Endothelial cell of coronary artery (primary cell): ENCODE measurements at places on chromosomes 3 and 15. TPM values are rescaled to one million over a fixed set of nuclear protein-coding genes. Genes with fewer than 3 reads are reported as not detected.

Gene CCDC54
- not detected in 2 replicates for total RNA-seq

Gene GOLIM4
- total RNA-seq, result 56.9 and 64.0 TPM in 2 replicates

Gene EOMES
- total RNA-seq, result not detected in 2 replicates

Gene ANKDD1A
- total RNA-seq, result 1.6 and 2.7 TPM in 2 replicates

Gene GRAMD1C
- 16.2 and 22.1 TPM in 2 replicates for total RNA-seq

Gene CLRN1
- not detected in 2 replicates for total RNA-seq

Gene SLC12A1
- total RNA-seq, result not detected in 2 replicates

Gene P2RY13
- not detected in 2 replicates for total RNA-seq

Gene RASGRF1
- total RNA-seq, result not detected in 2 replicates

Gene RAB6B
- 0.45 and 1.1 TPM in 2 replicates for total RNA-seq

Gene NEO1
- 0.09 and 2.4 TPM in 2 replicates for total RNA-seq

Gene CLEC3B
- 0.72 and 2.6 TPM in 2 replicates for total RNA-seq

Gene SLC15A2
- 0.09 and 0.75 TPM in 2 replicates for total RNA-seq

Gene CCR2
- total RNA-seq, result not detected in 2 replicates

Gene HOMER2
- 0.45 and 0.56 TPM in 2 replicates for total RNA-seq

Gene SMARCC1
- 35.5 and 44.9 TPM in 2 replicates for total RNA-seq

Gene DAZL
- total RNA-seq, result not detected in 2 replicates

Gene RPLP1
- total RNA-seq, result 55.3 and 60.4 TPM in 2 replicates

Gene TUBGCP4
- 9.8 and 12.1 TPM in 2 replicates for total RNA-seq

Gene USP3
- 35.3 and 41.9 TPM in 2 replicates for total RNA-seq

Gene TIMMDC1
- total RNA-seq, result 33.0 and 36.1 TPM in 2 replicates

Gene DNAJC13
- total RNA-seq, result 64.0 and 64.1 TPM in 2 replicates

Gene NR2F2
- 9.4 and 13.7 TPM in 2 replicates for total RNA-seq

Gene CHRM5
- under 0.01 TPM in 1 of 2 replicates, not detected in the other for total RNA-seq

Gene TNK2
- 10.3 and 14.9 TPM in 2 replicates for total RNA-seq

Gene GOLGA8A
- total RNA-seq, result 8.3 and 33.3 TPM in 2 replicates

Gene RLBP1
- total RNA-seq, result not detected in 2 replicates

Gene GP9
- not detected in 2 replicates for total RNA-seq

Gene NOX5
- under 0.01 TPM in 1 of 2 replicates, not detected in the other for total RNA-seq

Gene NPAP1
- total RNA-seq, result not detected in 2 replicates

Gene GOLGA8R
- 0.54 and 1.9 TPM in 2 replicates for total RNA-seq

Gene CX3CR1
- not detected in 2 replicates for total RNA-seq

Gene ARGFX
- not detected in 2 replicates for total RNA-seq

Gene EPHB1
- 0.56 and 0.81 TPM in 2 replicates for total RNA-seq

Gene PIF1
- total RNA-seq, result 6.3 and 8.4 TPM in 2 replicates

Gene RARRES1
- total RNA-seq, result 0.81 and 4.2 TPM in 2 replicates
